ENCODE measurements at places on chromosomes 5 and 9.

DNA sequence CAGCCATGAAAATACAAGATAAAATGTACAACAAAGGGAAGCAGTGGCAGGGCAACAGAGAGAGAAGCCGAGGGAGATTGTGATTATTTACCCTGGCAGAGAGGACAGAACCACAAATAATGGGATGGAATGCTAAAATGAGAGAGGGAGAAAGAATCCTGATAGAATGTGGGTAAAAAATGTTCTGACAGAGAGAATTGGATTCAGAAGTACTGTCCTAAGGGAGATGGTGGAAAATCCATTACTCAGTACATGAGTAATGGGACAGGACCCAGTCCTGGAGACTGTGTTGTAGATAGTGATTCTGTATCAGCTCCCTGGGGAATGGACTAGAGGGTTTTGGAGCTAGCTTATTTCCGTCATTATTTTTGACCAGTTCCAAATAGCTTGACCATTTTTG is 831.5 kb downstream of the MAT2B start:
- DNase-seq = no peak

DNA sequence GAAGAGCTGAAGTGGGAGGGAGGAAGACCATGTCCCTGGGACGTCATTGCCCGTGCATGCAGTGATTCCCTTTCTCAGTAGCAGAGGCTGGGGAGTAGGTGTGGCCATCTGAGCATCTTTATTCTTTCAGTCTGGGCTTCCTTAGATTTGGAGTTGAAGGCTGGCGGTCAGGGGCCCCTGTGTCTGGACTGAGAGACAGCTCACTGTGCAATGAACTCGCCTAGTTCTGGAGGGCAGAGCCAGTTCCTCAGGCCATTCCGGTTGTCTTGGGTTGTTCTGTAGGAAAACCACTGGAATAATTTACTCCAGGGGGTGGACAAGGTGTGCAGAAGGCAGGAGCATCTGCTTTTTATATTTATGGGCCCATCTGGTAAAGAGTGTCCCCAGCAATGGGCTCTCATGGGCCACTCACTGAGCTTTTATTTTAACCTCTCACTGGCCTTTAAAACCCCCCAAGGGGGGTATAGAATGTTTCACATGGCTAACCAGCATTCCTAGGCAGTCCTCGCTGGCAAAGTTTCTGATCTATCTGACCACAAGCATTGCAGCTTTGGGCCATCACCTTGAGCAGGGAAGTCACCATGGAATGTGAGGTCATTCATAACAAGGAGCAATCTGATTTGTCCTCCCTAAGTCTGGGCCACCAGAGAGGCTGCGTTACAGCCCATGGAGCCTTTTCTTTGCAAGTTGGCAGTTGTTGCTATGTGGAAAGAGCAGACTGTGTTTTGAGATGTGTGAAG is 9.2 kb downstream of the STC2 start:
- DNase-seq = no peak

GRCh38 chr5:168137265-168137664 is 154.2 kb upstream of the WWC1 start:
- no peak for DNase-seq

DNA sequence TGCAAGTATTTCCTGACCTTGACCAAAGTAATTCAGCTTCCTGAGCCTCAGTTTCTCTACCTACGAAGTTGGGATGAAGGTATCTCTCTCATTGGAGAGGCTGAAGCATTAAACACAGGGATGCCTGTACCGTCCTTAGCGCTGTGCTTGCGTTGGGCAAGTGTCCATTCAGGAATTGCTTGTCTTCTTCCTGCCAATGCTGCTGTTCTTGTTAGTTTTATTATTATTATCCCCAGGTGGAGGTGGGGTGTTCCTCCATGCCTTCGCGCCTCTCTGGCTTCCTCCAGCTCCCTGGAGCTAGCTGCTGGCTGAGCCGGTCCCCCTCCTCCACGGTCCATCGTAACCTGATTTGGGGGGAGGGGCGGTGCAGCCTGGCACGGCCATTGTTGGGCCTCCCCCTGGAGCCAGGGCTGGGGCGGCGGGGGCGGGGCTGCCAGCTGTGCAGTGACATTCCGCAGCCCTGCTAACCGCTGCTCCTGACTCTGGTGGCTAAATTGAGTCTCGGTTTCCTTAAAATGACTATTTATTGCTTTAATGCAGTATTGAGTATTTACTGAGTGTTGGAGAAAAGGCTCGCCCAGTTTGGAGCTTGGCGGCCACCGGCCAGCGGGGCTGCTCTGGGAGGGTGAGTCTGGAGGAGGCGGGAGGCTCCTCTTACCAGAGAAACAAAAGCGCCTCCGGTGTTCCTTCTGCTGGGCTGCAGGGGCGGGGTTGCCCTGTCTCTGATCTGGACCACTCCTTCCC is 51.3 kb downstream of the LMX1B start:
- DNase-seq = no peak

DNA sequence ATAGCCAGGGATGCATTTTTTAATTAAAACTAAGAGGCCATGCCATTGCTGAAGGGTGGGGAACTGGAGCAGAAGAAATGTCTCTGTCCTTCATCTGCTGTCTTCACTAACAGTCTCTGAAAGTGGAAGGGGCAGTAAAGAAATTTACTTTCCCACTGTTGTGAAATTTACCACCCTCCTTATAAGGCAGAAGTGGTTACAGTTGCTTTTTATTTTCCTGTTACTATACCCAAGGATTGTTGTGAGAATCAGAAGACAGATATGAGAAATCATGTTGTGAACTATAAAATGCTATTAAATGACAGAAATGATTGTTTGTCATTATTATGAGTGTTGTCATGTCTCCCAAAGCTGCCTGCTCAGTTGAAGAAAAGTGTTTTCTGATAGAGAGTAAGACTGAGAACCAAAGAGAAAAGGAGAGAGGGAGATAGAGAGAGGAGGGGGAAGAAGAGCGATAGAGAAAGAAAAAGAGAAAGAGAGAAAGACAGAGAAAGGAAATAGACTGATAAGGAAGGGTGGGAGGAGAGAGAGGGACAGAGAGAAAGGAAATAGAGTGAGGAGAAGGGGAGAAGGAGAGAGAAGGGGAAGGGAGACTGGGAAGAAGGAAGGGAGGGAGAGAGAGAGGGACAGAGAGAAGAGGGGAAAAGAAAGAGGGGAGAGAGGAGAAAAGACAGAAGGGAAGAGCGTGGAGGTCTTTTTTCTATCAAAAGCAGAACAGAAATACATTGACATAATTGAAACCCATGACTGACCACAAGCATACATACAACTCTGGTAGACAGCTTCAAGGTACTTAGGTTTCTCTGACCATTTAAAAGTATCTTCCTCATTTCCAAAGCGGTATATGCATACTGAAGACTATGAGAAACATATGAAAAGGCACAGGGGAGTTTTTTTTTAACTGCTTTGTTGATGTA is 22.5 kb downstream of the SEC61B start:
- no peak for DNase-seq

- DNase-seq = no peak
Observed at GRCh38 chr9:108973895-108974294, 39.4 kb downstream of the CTNNAL1 start.

DNA sequence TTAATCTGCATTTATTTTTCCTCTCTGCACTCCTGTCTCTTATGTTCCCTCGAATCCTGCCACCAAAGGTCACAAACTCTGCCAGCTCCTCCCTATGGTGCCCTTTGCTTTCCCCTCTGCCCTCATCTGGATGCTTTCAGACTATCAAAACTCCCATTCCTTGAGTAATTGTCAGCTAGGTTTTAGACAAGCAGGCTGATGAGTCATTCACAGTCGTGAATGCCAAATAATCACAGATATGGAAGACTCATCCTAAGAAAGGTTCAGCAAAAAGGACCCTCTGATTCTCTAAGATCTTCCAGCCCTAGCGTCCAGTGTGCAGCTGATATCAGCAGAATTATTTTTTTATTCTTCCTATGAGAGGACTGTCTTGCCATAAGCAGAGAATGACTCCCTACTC is 104.5 kb upstream of the NUDT12 start:
- DNase-seq = no peak

DNA sequence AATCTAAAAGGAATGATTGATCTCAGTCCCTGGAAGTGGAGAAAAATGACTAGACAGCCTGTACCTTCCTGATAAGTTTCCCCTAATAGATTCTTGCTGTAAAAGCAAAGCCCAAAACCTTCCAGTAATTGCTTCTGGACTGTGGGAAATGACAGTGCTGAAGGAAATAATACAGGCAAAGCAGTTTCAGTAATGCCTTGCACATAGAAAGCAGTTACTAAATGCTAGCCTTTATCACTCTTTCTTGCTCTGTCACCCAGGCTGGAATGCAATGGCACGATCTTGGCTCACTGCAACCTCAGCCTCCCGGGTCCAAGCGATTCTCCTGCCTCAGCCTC is 50.3 kb downstream of the MAP1B start:
- DNase-seq = no peak

GRCh38 chr9:34550681-34551270 is 28.0 kb upstream of the ENHO start:
- DNase-seq = no peak

DNA sequence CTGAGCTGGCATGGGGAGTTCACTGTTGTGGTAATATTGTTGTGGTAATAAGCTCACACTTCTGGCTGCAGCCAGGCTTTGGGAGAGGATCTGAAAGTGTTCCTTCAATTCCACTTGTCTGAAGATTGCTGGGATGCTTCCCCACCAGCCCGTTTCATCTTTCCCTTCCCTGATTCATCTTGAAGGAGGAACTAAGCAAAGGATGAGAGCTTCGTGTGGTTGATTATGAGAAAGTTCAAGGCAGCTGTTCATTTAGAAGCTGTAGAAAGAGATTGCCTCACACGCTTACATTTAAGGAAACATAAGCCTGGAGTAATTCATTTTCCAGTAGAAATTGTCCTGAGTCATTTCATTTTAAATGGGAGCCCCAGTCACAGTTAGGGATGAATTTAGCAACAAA is 122.4 kb upstream of the GAS1 start:
- no peak for DNase-seq

GRCh38 chr5:38807570-38808483 is 38.0 kb upstream of the OSMR start:
- DNase-seq = no peak

- DNase-seq = no peak
Observed at GRCh38 chr5:160679567-160680309, 172.3 kb downstream of the ATP10B start.

GRCh38 chr5:95390812-95391492 is at the start of gene FAM81B:
FAM81B (plus strand) TSS chr5:95391366; CDS start chr5:95391390, 24 bp downstream.
- no peak for DNase-seq

DNA sequence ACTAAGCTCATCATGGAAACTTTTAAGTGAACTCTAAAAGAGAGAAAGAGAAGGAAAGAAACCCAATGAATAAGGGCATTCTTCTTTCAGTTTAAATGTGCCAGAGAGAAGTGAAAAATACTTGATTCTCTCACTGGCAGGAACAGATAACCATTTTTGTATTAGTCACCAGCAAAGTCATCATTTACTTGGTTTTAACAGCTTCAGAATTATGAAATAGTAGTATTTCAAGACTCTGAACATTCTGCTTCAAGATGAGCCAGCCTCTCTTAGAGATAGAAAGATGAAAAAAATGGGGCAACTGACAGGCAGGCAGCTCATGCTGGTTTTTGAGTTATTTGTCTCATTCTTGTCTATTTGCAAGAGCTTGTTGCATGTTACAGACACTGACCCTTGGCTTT is 103.5 kb downstream of the GCNT1 start:
- DNase-seq = no peak

GRCh38 chr9:99057665-99058625 is 47.0 kb upstream of the TGFBR1 start:
- DNase-seq = peak; percentile 62

DNA sequence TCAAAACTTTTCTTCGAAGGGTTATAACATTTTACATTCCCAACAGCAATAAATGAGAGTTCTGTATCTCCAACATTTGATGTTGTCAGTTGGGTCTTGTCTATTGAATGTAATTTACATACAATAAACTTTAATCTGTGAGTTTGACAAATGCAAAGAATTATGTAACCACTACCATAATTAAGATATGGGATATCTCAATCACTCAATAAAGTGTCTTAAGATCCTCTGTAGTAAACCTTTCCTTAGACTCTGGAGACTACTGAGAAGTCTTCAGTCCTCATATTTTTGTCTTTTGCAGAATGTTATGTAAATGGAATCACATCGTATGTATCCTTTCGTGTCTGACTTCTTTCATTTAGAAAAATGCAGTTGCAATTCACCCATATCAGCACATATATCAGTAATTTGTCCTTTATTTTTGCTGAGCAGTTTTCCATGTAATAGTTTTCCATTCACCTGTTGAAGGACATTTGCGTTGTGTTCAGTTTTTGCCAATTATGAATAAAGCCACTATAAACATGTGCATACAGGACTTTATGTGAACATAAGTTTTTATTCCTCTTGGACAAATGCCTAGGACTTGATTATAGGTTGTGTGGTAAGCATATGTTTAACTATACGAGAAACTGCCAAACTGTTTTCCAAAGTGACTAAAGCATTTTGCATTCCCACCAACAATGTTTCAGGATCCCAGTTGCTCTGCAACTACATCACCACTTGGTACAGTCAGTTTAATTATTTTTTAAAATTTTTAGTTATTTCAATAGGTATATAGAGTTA is 784.6 kb upstream of the ZNF608 start:
- DNase-seq = no peak

DNA sequence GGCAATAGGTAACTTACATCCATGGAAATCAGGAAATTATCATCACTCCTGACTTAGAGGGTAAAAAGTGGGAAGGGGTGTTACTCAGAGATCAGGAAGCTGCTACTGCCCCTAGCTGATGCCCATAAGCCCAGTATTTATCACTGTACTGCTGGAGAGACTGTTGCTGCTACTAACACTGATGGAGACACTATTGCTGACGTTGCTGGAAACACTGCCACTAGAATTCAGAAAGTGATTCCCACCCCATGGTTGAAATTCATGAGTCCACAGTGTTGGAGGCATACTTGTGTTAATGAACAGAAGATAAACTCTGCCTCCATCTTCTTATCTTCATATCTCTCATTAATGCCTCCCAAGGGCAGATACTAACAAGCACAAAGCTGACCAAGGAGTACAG is 97.6 kb downstream of the MTX3 start:
- no peak for DNase-seq

DNA sequence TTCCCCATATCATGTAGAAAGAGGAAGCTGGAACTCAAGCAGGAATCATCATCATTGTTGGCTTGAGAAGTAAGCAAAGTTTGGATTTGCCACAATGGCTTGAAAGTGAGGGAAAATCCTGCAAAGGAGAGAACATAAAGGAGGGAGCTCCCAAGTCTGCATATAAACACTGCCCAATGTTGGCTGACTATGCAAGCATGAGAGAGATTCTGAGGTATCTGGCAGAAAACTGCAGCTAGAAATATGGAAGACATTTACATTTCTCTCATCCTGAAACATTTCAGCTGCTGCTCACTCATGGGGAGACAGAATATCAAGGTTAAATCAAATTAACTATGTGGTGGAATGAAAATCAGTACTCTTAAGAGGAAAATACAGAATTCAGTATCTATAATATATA is 415.6 kb upstream of the TNC start:
- no peak for DNase-seq

GRCh38 chr5:56569076-56569475 is 246.3 kb upstream of the MAP3K1 start:
- DNase-seq = no peak

- DNase-seq = no peak
Observed at GRCh38 chr5:154168395-154168794, 22.1 kb upstream of the GALNT10 start.

- DNase-seq = no peak
Observed at GRCh38 chr5:155052532-155052931, 39.0 kb downstream of the KIF4B start.
